ENCODE measurements at places on chromosomes 1 and 21. TPM values are rescaled to one million over a fixed set of nuclear protein-coding genes. Genes with fewer than 3 reads are reported as not detected.

Gene C1orf226
- 1.6 TPM for total RNA-seq

Gene ZNF648
- total RNA-seq = not detected

Gene OR2T2
- not detected for total RNA-seq

Gene LCE2B
- total RNA-seq = not detected

Gene PTCH2
- 0.93 TPM for total RNA-seq

Gene SPRR5
- not detected for total RNA-seq

Gene UTS2
- not detected for total RNA-seq

Gene CLCNKB
- total RNA-seq = 0.35 TPM

Gene GJA5
- total RNA-seq = 25.7 TPM

Gene TMEM51
- 4.3 TPM for total RNA-seq

DNA sequence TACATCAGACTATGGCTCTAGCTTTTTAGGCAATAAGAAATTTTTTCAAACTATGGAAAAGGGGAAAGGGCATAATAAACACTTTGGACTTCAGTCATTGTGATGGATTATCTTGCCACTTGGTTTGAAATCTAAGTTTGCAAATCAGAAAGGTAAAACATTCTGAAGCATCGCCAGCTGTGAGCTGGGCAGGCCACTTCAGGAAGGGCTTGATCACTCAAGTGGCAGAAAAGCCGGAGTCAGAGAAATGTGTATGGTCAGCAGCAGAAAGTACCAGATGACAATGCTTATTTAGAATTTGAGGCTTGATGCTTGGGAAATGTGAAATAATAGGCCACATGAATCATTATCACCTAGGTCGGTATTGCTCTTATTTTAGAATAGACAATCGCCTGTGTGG is 79.7 kb downstream of the ZNF648 start:
- DNase-seq = no peak

DNA sequence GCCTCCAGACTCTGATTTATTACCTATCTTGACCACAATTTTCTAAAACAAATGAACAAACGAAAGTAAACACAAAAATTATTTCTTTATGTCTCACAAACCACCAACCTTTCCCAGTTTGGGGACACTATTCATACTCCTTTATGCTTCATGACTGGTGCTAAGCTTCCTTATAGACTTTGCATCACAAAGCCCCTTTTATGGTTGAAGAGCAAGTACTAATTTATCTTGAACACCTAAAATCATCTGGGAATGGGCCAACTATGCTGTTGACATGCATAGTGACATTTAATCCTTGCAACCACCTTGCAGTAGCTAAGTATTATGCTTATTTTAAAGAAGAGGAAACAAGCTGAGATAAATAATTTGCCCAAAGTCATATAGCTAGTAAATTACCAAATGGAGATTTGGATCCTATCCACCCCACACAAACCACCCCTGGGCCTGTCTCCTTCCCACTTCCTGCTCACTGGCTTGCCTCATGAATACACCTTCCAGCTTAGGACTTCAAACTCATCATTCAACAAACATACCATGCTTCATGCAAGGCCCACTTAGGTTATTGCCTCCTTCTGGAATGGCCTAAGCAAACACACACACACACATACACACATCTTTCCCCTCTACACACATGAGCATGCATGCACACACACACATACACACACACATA is 192.2 kb downstream of the PLPP3 start:
- DNase-seq = no peak

- no peak for DNase-seq
Measured at GRCh38 chr1:46606255-46606965, 2.3 kb upstream of the MKNK1 start.

DNA sequence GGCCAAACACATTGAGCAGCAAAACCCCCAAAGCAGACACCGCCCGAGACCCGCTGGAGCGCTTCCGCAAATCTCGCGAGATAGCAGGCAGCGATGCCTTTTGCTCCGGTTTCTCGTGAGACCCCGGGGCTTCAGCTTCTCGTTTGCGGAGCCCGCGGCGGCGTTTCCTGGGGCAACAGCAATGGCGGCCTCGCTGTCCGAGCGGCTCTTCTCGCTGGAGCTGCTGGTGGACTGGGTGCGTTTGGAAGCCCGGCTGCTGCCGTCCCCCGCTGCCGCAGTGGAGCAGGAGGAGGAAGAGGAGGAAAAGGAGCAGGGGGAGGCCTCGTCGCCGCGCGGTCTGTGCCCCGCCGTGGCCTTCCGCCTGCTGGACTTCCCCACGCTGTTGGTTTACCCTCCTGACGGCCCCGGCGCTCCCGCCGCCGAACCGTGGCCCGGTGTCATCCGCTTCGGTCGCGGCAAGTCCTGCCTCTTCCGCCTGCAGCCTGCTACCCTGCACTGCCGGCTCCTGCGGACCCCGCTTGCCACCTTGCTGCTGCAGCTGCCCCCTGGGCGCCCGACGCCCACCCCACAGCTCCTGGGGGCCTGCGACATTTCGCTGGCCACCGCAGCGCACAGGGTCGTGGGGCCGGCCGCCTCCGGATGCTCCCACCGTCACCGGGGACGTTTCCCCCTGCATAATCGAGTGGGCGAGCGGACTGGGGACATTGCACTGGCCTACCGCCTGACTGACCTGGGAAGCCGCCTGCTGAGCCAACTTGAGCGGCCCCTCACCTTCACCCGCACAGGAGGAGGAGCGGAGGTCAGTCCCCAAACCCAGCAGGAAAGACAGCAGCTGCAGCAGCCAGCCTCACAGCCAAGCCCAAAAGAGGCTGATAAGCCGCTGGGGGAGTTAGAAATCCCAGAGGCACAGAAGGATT is at the start of gene MAP10:
Gene MAP10 (plus strand): TSS at position 148 of the 917 bp plus-strand sequence. CDS start 34 bp downstream, at position 182.
- peak; percentile 92 for DNase-seq

DNA sequence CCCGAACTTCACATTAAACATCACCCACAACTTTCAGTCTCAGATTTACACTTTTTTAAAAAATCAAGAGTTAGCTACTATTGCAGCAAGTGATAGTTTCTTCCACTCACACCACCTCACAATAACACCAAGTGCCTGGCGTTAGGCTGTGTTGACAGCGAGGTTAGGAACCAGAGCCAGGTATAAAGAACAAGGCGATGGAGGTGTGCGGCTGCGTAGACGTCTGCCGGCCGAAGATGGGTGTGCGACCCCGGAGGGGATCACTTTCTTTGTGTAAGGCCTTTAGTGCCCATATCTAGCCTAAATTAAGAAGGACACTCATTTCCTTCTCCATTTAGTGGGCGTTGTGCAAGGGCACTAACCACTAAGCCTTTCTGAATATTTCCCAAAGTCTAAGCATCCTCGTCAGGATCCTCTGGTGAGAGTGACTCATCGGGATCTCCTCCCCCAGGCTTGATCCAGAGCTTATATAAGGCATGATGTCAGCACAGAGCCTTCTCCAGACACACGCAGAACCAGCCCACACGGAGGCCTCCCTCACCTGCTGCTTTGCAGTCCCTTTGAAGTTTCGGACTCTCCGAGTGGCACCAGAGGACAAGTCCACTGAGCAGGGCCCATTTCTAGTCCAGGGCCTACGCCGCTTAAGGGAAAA is 11.8 kb downstream of the NHLH2 start:
- no peak for DNase-seq

GRCh38 chr1:9792156-9793042 is 31.4 kb downstream of the CLSTN1 start:
- DNase-seq = no peak

GRCh38 chr21:37817242-37817641 is 99.0 kb downstream of the KCNJ6 start:
- no peak for DNase-seq

DNA sequence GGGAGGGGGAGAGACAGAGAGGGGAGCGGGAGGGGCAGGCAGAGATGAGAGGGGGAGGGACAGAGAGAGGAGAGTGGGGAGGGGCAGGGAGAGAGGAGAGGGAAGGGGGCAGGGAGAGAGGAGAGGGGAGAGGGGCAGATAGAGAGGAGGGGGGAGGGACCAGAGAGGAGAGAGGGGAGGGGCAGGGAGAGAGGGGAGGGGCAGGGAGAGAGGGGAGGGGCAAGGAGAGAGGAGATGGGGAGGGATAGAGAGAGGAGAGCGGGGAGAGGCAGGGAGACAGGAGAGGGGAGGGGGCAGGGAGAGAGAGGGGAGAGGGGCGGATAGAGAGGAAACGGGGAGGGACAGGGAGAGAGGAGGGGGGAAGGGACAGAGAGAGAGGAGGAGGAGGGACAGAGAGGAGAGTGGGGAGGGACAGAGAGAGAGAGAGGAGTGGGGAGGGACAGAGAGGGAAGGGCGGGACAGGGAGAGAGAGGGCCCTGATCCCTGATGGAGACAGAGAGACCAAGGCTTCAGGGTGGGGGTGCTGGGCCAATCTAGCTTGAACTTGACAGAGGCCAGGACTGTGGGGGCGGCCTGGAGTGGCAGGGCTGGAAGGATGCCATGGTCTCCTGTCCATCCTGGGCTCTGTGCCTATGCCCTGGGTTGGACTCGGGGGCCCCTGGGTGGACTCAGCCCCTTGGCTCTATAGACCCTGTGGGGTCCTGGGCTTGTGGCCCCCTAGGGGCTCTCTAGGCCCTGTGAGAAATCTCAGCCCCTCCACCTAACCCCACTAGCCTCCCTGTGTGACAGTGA is 43.6 kb downstream of the DMRTB1 start:
- DNase-seq = no peak

- peak; percentile 75 for DNase-seq
Measured at GRCh38 chr1:30034105-30034626, 689.2 kb downstream of the MATN1 start.

DNA sequence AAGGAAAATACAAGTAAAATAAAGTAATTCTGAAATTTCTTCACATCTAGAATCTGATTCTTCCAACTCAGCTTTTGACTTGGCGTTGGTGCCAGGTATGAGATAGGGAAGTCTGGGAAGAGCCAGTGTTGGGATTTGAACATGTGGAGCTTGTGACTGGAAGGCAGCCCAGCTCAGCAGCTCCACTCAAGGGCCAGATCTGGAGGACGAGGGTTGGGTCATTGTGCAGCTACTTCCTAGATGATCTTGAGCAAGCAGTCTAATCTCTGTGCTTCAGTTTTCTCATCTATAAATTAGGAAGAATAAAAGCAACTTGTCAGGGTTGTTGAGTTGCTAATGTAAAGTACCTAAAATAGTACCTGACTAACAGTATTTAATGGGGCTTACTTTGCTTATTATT is 5.0 kb downstream of the ADARB1 start:
- no peak for DNase-seq

- DNase-seq = no peak
Measured at GRCh38 chr1:104072915-104073371, 323.2 kb downstream of the AMY1C start.

DNA sequence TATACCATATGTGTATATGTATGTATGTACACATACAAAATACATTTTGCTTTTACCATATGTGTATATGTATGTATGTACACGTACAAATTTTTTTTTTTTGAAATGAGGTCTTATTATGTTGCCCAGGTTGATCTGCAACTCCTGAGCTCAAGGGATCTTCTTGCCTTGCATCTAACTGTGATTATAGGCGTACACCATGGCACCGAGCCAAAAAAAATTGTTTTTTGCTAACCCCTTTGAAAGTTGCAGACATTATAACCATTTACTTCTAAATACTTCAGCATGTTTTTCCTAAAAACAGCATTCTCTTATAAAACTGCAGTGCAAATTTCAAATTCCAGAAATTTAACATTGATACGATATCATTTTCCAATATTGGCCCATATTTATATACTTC is 147.0 kb downstream of the POU2F1 start:
- DNase-seq = no peak

GRCh38 chr1:6033986-6034749 is 11.5 kb upstream of the KCNAB2 start:
- DNase-seq = no peak

GRCh38 chr1:211648336-211648735 is 27.1 kb downstream of the NEK2 start:
- no peak for DNase-seq

DNA sequence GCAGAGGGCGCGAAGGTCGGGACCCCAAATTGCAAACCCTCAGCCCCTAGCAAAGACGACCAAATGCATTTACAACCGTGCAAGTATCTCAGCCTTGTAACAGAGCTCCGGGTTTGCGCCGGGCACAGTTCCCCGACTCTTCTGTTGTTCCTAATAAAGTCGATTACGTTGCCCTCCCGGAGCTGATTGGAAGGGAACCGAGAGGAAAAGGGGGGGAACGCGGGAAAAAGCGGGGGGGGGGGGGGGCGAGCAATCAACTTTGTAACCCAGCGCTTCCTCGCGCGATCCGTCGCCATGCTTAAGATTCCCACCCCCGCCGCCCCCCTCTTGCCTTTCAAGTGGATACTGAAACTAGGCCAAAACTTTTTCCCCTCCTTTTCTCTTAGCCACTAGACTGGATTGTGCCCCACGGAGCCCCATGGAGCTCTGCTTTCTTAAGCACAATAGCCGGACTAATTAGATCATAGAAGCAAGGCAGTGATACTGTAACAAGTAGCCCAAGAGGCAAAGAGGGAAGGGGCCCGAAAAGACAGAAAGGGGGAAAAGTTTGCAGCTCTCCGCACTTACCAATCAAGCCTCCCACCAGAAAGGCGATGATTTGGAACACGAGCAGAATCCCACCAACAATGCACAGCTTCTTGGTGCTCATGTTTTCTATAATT is 565 bp downstream of the WLS start:
- DNase-seq = no peak

GRCh38 chr1:61013946-61014667 is 68.3 kb upstream of the NFIA start:
- no peak for DNase-seq

GRCh38 chr1:64829411-64830029 is 84.6 kb downstream of the RAVER2 start:
- DNase-seq = no peak

DNA sequence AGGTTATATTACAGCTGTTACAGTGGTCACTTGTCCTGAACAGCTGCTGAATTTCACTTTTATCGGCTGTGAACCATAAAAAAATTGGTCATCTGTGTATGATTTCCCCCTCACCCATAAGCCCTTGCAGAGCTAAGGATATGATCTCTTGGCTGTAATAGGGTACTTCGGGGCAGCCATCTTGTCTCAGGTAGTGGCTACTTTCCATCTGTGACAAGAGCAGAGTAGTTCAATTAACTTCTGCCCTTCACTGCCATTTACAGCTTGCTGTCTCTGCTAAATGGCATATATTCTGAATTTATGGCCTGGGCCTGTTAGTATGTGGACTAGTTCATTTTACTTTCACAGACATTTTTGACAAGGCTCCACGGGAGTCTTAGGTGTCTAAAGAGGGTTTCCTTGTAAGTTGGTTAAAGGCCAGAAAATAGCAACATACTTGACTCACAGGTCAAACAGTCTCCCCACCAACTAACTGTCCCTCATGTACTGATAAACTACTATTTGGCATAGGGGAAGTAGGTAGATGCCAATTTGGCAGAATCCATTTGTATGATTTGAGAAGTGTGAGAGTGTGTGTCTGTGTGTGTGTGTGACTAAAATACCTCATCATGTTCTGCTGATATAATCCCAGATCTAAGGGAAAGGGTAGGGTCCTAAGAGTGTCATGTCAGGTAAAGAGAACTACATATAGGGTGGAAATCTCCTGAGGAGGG is 151.6 kb downstream of the KCTD3 start:
- no peak for DNase-seq

GRCh38 chr21:35843911-35844667 is 216.2 kb downstream of the SETD4 start:
- DNase-seq = no peak

DNA sequence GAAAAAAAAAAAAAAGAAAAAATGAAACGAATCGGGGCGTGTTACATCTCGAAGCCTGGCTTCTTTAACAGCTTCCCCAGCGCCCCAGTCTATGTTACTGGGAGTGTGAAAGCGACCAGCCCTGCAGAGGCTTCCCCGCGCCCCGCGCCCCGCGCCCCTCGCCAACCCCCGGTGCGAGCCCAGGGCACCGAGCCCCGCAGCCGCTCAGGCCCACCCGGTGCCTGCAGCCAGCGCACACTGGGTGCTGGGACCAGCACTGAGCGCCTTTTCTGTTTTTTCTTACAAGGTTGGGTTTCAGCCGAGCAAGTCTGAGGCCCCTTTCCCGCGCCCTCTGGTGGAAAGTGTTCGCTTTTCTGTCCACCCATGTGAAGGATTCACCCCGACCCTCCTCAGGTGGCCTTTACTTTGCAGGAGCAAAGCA is 42.1 kb upstream of the ZNF496 start:
- DNase-seq = no peak

Data from mesenteric fat pad (tissue), 1 donor.